ENCODE measurements at places on chromosomes 7 and 10.
A peak's percentile ranks its signal among the peaks of the same experiment; 100 is the strongest.

DNA sequence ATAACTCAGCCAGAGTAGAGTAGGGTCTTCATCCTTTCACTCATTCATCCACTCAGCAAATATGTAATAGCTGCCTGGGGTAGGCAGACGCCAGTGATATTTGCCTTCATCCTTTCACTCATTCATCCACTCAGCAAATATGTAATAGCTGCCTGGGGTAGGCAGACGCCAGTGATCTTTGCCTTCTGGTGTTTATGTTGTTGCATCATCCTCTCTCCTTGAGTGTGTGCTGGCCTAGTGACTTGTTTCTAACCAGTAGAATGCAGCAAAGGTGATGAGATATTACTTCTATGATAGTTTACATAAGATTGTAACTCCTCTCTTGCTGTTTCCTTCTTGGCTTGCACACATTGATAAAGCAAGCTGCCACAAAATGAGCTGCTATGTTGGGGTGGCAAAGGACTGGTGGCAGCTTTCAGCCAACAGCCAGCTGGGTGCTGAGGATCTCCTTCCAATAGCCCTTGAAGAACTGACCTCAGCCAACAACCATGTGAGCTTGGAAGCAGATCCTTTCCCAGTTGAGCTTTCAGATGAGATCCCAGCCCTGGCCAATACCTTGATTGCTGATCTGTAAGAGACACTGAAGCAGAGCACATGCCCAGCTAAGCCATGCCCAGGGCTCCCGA lies 23.2 kb upstream of the MTPN start:
- DNase-seq: peak; percentile 8

- no peak for DNase-seq
Measured at GRCh38 chr7:112874909-112875308, 84.7 kb upstream of the TMEM168 start.

DNA sequence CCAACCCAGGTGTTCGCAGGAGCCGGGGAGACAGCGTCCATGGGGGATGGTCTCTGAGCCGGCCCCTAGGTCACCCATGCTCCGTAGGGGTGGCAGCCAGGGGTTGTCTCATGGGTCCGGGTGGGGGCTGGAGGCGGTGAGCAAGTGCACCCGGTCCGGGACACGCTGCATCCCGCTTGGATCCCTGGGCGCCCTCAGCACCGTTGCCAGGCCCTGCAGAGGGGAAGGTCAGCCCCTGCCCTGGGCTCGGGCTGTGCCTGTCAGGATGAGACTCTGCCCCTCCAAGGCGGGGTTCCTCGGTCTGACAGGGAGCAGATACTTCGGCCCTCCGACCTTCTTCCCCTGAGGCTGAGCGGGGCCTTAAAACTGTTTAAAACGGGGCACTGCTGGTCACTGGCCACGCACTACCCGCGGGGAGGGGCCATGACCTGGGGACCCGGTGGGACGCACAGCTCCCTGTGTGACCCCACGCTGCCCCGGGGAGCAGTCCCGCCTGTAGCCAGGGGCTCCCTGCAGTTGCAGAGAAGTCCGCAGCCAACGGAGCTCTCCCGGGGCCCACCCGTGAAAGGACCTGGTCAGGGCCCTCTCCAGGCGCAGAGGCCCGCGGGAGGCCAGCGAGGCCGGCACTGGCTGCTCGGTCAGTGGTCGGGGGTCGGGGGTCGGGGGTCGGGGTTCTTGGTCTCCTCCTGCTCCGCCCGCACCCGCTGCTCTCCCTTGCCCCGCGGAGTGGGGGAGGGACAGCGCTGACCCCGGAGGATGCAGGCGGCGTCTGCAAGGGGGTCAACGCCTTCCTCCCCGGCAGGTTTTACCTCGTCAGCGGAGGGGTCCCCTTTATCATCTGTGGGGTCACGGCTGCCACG lies 33.4 kb upstream of the KNDC1 start:
- no peak for DNase-seq

GRCh38 chr10:132951926-132952325 lies 9.6 kb upstream of the CFAP46 start:
- DNase-seq: no peak

DNA sequence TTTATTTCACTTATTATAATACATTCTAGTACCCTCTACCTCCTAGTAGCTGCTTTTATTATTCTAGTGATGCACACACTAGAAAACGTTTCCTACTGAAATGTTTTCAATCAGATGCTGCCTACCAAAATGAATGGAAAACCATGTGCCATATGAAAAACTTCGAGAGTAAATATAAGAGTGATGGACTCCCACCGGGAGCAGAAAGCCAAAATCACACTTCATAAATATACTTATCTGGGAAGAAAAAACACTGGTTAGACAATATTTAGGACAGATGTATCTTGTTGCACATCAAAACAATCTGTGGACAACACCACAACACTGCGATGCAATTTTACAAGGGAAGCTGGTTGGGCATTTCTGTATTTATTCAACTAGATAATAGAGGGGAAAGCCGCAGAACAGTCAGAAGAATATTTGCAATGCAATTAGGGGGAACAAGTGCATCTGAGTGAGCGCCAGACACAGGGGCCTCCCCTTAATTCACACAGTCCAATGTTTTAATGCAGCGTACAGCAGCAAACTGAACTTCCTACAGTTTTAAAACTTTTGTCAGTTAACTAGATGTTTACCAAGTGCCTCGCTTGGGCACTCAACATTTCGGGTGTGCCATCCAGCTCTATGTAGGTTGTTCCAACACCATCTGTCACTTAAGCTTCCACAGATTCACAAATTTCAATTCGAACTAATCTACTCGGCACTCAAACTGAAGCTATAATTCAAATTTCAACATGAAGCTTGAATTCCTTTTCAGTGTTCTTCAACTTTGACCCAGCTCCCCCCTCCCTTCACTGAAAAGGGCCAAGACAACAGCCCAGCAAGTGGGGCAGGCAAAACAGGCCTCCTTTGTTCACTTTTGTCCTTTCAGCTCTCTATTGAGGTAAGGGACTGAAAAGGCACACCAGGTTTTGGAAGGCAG lies 7.4 kb downstream of the NRCAM start:
- no peak for DNase-seq

DNA sequence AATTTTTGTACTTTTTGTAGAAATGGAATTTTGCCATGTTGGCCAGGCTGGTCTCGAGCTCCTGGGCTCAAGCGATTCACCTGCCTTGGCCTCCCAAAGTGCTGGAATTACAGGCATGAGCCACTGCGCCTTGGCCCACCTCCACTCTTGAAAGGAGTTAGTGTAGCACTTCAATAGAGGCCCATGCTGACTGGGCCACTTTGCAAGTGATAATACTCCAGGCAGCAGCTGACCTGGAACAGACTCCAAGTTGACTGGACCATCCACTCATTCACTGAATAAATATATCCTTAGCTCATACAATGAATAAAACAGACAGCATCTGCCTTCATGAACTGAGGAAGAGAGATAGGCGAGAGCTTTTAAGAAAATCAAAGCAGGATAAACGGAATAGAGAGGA lies 14.7 kb downstream of the CPVL start:
- no peak for DNase-seq

GRCh38 chr7:16810573-16810972 lies 5.8 kb upstream of the AGR2 start:
- no peak for DNase-seq

DNA sequence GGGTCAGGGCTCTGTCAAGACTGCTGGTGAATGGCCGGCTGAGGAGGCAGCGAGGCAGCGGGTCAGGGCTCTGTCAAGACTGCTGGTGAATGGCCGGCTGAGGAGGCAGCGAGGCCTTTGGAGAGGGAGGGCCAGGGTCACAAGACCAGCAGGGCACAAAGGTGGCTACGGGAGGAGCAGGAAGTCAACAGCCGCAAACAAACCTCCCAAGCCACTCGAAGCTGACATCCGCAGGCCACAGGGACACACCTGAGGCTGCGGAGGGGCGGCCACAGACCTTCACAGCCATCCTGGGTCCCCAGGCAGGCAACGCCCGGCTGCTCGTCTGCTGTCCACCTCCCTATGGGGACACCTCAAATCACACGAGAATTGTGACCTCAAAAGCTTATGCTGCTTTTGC lies 8.9 kb upstream of the GPER1 start:
- DNase-seq: no peak

DNA sequence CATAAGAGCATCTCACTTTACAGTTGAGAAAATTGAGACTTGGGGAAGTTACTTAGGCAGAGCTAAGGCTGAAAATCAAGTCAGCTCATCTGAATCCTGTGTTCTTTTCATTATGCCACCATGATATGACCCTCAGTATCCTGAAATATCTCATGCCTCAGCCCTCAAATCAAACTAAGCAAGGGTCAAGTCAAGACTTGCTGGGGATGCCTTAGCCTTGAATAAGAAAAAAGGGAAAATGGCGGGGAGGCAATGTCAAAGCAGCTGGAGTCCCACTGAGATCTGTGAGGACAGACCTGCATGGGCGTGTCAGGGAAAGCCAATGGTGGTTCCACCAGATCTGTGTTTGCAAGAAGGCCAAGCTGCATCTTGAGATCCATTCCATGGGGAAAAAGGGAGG lies 91.0 kb upstream of the CACUL1 start:
- no peak for DNase-seq

DNA sequence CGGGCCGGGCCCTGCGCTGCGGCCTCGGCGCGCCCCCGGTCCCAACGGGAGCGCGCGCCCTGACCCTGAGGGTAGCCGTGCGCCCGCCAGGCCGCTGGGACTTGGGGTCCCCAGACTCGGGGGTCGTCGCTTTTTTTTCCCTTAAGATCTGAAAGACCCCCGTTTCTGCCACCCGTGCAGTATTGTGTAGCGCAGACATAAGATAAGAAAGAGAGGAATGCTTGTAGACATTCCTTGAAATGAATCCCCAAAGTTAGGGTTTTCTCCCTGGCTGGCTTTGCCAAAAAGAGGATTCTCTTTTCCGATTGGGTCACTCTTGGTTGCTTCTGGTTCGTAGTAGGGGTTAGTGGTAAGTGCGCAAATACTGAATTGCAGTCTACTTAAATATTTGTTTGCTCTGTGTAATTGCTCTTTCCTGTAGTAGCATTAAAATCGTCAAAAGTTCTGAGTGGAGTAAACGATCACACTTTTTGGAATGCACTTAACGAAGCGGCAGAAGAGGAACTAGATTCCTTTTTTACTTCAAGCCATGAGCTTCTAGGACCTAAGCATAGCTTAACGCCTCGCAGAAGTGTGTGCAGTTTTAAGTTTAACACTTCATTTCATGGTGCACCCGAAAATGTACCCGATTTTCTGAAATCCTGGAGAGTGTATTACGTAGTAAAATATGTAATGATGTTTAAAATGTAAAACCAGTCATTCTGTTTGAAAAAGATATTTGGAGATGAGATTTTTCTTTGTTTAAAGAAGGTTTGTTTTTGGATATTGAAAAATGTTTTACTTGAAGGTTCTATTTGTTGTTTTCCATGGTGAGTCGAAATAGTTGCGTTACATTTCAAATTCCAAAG lies 1.3 kb downstream of the CUL1 start:
- DNase-seq: peak; percentile 50

GRCh38 chr10:103470761-103471653 lies 8.0 kb downstream of the CALHM3 start:
- DNase-seq: peak; percentile 41

GRCh38 chr7:138903186-138903820 lies 77.9 kb downstream of the KIAA1549 start:
- no peak for DNase-seq

DNA sequence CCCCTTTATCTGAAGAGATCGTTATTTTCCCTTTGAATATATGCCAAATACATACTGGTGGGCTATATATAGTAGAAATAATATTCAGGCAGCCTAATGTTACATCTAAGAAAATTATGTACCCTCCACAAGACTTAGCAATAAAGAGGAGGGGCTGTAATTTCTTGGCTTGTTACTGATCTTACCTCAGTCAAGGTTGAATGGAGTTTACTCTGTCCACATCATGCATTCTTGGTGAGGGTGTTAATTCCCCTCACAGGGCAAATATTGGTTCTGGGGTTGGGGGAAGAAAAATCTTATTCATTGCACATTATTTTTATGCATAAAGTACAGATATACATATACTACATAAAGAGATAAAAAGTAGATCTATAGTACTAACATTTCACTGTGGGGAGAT lies 145.8 kb upstream of the ANK3 start:
- no peak for DNase-seq

DNA sequence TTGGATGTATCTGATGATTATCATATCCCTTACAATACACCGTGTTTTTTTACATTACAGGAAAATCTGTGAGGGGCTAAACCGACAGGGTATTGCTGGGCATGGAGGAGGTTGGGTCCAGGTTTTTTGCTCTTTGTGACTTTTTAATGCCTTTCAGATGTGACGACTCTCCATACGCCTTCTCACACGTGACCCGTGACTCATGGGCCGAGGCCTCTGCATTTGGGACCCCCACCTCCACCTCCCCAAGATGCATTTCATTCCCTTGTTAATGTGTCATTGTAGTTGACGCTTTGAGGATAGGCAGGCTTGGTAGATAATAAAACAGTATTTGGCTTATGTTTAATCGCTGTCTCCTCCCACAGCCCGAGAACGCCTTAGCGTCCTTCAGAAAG lies 95.3 kb downstream of the CUX1 start:
- DNase-seq: no peak

DNA sequence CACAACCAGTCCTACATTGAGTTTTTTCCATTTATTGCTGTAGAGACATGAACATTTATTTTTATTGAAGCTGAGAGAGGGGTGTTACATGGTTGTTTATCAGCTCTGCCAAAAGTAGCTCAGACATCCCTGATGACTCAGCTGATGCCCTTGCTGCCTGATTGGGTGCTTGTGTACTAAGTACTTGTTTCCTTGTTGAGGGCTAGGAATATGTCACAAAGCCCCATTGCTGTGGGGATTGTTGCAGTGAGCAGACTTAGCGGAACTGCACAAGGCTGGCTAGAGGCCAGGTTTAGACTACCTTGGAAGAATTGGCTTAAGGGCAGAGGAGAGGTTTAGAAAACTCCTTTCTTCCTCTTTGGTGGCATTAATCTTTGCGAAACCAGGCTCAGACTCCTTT lies 110.6 kb downstream of the AUTS2 start:
- DNase-seq: peak; percentile 39

- peak; percentile 44 for DNase-seq
Measured at GRCh38 chr7:50791938-50792341, 9.2 kb upstream of the GRB10 start.

DNA sequence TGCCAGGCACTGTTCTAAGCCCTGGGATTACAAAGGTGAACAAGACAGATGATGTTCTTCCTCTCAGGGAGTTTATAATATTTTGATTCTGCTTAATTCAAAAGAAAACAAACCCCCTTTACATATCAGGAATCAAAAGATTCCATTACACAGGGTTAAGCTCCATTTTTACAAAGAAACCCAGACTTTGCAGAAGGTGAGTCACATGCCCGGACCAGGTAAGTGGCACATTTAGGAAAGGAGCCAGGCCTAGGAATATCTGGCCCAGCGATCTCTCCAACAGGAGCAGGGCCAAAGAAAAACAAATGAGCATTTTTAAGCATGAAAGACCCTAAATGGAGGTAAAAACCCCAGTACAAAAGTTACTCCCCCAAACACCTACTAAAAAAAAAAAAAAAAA lies 1.1 kb downstream of the STN1 start:
- no peak for DNase-seq

DNA sequence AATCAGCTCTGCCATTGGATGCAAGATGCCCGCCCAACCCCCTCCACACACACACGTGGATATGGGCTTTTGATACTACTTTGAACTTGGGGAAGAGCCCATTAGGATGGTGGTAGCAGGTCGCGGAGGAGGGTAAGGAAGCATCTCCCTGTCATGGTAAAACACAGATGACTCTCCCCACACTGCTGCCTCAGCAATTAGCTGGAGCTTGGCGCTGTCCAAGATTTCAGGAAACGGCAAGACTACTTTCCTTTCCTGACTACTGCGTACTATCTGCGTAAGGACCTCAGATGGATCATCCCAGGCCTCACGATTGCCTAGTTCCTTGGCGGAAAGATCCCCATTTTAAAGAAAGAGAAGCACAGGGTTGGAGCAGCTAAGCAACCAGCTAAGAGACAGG lies 134.3 kb downstream of the C10orf90 start:
- peak; percentile 22 for DNase-seq

GRCh38 chr10:122161795-122162194 lies 109.3 kb upstream of the BTBD16 start:
- DNase-seq: no peak

Measured in fibroblast of upper back skin (primary cell).